ENCODE measurements at places on chromosomes 1 and 21. TPM values are rescaled to one million over a fixed set of nuclear protein-coding genes. Genes with fewer than 3 reads are reported as not detected.

Gene PODN
- total RNA-seq: not detected

Gene MYOCOS
- not detected for total RNA-seq

Gene PAQR6
- 3.8 TPM for total RNA-seq

Gene WNT4
- 0.29 TPM for total RNA-seq

Gene TRIM58
- not detected for total RNA-seq

Gene HCRTR1
- total RNA-seq: not detected

Gene RGS4
- total RNA-seq: not detected

Gene LEFTY1
- total RNA-seq: 0.31 TPM

Gene THEM4
- 13.3 TPM for total RNA-seq

Gene IQCC
- 1.8 TPM for total RNA-seq

Gene C1orf94
- not detected for total RNA-seq

Gene CCDC17
- total RNA-seq: 0.45 TPM

Gene LRRC3
- total RNA-seq: 1.3 TPM

Gene IPP
- 5.3 TPM for total RNA-seq

Gene HMCN1
- 0.03 TPM for total RNA-seq

Gene HAO2
- total RNA-seq: not detected

Gene MYOC
- total RNA-seq: not detected

Gene YBX1
- 774 TPM for total RNA-seq
